ENCODE measurements at places on chromosomes 7 and 10. TPM values are rescaled to one million over a fixed set of nuclear protein-coding genes. Genes with fewer than 3 reads are reported as not detected.
A peak's percentile ranks its signal among the peaks of the same experiment; 100 is the strongest.

Gene CTAGE4
- total RNA-seq: 20.6 TPM

DNA sequence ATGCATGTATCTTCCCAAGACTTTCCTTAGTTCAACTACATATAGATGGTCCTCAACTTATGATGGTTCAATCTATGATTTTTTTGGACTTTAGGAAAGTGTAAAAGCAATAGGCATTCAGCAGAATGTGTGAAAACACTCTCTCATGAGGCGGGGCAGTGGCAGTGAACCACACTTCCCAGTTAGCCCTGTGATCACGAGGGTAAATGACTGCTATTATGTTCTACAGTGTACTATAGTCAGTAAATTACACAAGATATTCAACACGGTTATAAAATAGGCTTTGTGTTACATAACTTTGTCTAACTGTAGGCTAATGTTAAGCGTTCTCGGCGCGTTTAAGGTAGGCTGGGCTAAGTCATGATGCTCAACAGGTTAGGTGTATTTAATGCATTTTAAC lies 169.3 kb downstream of the AMPH start:
- H3K36me3 ChIP-seq: no peaks in the 10 kb centered on the region
- no peak for DNase-seq
- H3K27me3 ChIP-seq: no peaks in the 10 kb centered on the region
- H3K4me1 ChIP-seq: no peaks in the 10 kb centered on the region

GRCh38 chr7:41994036-41994745 lies 242.8 kb downstream of the GLI3 start:
- H3K4me1 ChIP-seq: no peaks in the 10 kb centered on the region
- H3K27ac ChIP-seq: no peak overlapping the region
- no peak for DNase-seq
- no peaks in the 10 kb centered on the region for H3K27me3 ChIP-seq
- no peaks in the 10 kb centered on the region for H3K36me3 ChIP-seq

GRCh38 chr7:8255680-8256655 lies 6.0 kb downstream of the ICA1 start:
- no peak overlapping the region for H3K27ac ChIP-seq
- H3K27me3 ChIP-seq: no peaks in the 10 kb centered on the region
- no peaks in the 10 kb centered on the region for H3K36me3 ChIP-seq
- no peak for DNase-seq
- no peak overlapping the region for H3K4me3 ChIP-seq
- no peaks in the 10 kb centered on the region for H3K4me1 ChIP-seq

DNA sequence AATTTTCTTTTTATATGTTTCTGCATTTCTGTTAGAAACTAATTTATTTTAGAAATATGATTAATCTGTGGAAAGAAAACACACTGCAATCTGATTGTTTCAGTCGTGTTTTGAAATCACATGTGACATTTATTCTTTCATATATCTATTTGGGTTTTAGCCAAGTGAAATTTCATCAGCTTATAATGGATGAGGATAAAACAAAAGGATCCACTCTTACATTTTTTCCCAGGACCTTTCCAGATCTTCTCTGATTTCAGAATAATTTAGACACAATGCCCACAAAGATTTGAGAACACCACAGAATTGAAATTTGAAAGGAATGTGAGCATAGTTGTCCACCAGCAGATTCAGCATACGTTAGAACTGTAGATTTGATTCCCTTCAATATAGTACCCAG lies 29.1 kb downstream of the CBLL1 start:
- DNase-seq: no peak
- H3K27me3 ChIP-seq: no peaks in the 10 kb centered on the region
- H3K27ac ChIP-seq: no peak overlapping the region

DNA sequence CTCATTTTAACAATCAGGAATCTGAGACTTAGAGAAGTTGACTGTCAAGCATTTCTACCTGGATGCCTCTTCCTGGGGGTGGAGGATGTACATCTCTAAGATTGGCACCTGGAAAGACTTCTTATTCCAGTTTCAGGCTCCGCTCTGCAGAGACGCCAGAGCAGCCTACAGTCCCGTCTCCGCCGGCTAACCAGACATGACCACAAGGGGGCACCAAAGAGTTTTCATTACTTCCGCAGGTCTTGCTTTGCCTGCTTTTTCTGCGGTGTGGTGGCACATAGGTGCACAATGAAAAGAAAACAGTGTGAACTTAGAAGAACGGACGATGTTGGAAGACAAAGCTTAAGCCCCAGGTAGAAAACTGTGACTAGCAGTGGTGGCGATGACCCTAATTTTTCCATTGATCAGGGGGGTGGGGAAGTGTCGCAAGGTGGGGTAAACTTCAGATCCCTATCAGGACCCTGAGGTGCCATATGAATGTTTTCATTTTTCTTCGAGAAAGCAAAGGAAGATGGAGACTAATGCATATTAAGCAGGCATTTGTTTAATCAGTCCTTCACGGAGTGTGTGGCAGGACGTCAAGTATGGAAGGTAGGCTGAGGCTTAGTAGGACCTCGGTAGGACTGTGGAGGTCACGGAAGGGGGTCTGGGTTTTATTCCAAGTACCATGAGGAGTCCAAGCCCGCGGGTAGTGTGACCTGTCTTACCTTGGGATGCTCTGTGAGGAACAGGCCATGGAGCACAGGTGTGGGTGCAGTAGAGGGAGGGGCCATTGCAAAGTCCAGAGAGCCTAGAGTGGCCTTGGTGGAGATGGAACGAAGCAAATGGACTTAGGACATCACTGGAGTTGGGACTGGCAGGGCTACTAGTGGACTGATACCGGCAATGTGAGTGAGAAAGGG lies 60.1 kb upstream of the SORCS3 start:
- H3K27ac ChIP-seq: no peak overlapping the region
- H3K36me3 ChIP-seq: no peaks in the 10 kb centered on the region
- H3K4me1 ChIP-seq: no peaks in the 10 kb centered on the region
- no peaks in the 10 kb centered on the region for H3K27me3 ChIP-seq
- peak; percentile 58 for DNase-seq
- H3K4me3 ChIP-seq: no peak overlapping the region

All from Peyer's patch (tissue), 4 donors.